ENCODE measurements at places on chromosomes 7 and 10. TPM values are rescaled to one million over a fixed set of nuclear protein-coding genes. Genes with fewer than 3 reads are reported as not detected.

Gene FGFR2
- total RNA-seq, result 2.6 TPM

Gene LEP
- not detected for total RNA-seq

Gene PAPOLB
- under 0.01 TPM for total RNA-seq

Gene GIMAP1
- not detected for total RNA-seq

Gene TAF5
- 7.7 TPM for total RNA-seq

Gene LRRC4
- total RNA-seq, result under 0.01 TPM

Gene ADAP1
- 3.1 TPM for total RNA-seq

Gene IFT22
- total RNA-seq, result 24.2 TPM

Gene POR
- total RNA-seq, result 158 TPM

Gene WNT2
- total RNA-seq, result 21.7 TPM

Gene HOXA3
- 2.3 TPM for total RNA-seq

Gene C10orf71
- total RNA-seq, result not detected

Gene CLCN1
- not detected for total RNA-seq

Gene EIF4EBP2
- 44.6 TPM for total RNA-seq

Gene DLX5
- total RNA-seq, result not detected

Gene SYT15
- 0.43 TPM for total RNA-seq

Gene ASZ1
- total RNA-seq, result not detected

Gene IGFBP3
- total RNA-seq, result 13.5 TPM

Gene ALOX5
- total RNA-seq, result not detected

Gene FRAT1
- 1.8 TPM for total RNA-seq

Gene MMD2
- not detected for total RNA-seq

Gene ANKRD30A
- not detected for total RNA-seq

Gene DMBT1
- not detected for total RNA-seq

Gene UMAD1
- 13.5 TPM for total RNA-seq

Gene ADCY1
- total RNA-seq, result 0.29 TPM

Gene VSTM4
- 1.3 TPM for total RNA-seq

Measured in placental pericyte (primary cell).